ENCODE measurements at places on chromosomes 7 and 10.

DNA sequence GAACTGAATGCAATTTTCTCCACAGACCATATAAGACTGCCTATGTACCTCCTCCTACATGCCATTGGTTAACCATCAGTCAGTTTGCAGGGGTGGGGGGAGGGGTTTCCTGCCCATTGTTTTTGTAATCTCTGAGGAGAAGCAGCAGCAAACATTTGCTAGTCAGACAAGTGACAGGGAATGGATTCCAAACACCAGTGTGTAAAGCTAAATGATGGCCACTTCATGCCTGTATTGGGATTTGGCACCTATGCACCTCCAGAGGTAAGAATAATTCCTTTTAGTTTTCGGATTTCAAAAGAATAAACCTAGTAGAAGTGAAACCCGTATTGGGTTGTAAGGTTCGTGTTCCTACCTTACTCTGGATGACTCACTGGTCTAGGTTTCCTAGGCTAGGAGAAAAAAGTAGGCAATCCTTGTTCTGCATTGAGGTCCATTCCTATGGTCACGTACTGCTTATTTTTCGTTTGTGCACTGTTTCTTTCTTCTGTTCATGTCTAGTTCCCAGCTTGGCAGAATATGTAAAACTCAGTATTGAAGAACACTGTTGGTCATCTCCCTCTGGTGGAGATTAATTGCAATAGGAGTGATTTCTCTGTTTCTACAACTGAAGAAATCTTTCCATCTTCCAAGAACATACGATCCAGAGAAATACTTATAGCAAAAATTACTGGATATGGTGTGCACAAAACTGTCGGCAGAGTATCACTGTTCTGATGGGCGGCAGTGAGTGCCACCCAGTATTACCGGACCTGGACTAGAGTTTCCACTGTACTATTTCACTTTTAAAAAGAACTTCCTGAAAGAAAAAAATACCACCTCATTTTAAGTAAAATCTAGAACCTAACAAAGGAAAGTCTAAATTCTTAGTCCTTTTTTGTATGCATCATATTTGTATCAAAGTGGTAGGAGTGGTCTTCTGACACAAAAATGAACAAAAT lies at the start of gene AKR1C3:
Gene AKR1C3 (plus strand): TSS at position 150 of the 941 bp plus-strand sequence. CDS start 31 bp downstream, at position 181.
- no peak for DNase-seq

DNA sequence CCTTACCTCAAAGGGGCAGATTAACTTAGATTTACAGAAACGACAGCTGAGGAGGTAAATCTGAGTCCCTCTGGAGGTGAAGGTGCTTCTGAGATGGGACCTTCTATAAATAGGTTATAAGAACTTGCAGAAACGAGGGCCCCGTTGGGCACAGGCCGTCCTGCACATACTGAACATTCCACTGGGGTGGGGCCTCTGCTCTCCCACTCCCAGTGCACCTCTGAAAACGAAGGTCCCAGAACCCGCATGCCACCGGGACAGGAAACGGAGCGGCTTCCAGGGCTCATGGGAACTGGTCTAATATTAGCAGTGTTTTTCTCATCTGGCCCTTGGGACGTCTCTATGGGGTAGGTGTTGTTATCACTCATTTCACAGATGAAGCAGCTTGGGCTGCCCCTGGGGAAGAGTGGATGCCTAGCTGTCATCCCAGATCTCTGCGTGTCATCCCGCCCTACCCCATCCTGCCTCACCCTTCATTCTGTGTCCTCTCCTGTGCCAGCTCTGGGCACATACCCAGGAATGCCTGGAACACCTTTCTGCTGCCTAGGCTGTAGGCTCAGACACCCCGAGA lies 19.6 kb downstream of the C10orf62 start:
- DNase-seq: no peak

DNA sequence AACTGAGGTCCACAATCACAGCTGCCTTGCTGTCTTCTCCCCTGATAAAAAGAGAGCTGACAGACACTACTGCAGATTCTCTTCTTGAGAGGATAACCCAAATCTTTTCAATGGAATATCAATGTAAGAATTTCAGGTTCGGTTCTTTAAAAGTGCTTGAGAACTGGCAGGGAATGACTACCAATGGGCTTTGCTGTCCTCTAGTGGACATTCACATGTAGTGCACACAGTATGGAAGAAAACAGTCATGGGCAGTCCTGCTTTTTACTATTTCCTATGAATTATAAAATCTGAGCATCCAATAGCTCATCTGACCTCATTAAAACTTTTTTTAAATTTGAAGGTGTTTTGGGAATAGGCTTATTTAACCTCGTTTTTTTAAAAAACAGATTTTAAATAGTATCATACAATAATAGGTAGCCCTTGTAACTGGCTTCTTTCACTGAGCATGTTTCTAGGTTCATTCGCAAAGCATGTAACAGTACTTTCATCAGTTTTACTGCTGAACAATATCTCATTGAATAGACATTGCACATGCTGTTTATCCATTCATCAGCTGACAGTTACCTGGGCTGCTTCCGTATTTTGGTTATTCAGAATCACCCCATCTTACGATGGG lies 18.3 kb downstream of the FZD9 start:
- no peak for DNase-seq

DNA sequence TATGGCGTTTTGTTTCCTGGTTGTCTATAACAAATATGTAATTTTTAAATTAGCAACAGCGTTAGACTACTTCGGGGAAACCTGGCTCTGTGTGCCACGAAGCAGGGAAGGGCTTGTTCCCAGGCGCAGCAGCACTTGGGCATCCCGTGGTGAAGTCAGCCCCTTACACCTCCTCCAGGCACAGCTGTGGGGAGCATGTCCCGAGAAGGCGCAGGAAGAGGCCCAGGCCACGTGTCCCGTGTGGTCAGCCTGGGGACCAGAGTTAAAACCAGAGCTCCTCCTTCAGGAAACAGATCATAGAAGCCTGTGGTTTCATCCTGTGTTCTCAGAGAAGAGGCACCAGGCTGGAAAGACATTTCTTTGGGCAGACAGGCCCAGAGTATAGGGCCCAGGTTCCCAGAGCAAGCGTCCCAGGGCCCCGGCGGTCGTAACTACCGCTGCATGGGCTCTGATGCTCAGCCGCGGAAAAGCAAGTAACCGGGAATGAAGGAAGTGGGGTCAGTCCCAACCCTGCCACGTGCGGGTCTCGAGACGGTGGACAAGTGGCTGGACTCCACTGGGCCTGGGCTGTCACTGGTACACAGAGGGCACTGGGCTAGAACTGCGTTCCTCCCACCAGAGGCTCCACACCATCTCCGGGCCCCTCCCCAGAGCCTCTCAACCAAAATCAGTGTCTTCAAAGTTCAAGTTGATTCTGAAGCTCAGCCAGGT lies 7.1 kb downstream of the NUDT1 start:
- DNase-seq: peak; percentile 67

- peak; percentile 63 for DNase-seq
Measured at GRCh38 chr7:141533149-141533949, 17.9 kb upstream of the AGK start.

DNA sequence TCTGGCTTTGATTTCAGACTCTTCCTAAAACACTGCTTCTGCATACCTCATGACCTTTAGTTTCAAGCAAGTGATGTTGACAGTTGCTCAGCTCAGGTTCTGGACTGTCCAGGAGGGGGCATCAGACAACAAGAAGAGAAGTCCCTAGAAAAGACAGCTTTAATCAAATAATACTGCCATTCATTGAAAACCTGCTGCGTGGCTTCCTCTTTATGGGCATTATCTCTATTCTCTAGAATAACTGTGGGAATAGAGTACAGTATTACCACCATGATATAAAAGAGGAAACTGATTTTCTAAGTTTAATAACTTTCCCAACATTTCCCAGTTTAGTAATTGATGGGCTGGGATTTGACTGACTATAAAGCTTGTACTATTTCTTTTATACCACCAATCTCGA lies 170.4 kb downstream of the SNX13 start:
- DNase-seq: peak; percentile 63

GRCh38 chr10:111007486-111007885 lies 69.3 kb upstream of the ADRA2A start:
- DNase-seq: no peak

GRCh38 chr10:9636216-9636615 lies 1381.5 kb upstream of the CELF2 start:
- no peak for DNase-seq

DNA sequence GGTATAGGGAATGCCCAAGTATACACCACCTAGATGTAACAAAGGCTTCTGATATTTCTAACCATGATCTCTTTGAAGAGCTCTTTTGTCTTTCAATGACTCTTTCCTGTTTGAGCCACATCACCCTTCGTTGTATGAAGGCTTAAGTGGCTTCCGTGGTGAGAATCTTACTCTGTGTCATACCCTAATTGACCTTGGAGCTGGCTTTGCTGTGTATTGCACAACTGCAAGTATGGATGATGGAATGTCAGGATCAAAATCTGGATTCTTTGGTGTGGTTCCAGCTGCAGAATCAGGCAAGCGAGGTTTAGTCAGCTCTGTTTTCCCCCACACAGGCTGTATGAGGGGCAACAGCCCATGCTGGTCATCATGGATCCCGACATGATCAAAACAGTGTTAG lies 16.0 kb downstream of the CYP3A43 start:
- no peak for DNase-seq

DNA sequence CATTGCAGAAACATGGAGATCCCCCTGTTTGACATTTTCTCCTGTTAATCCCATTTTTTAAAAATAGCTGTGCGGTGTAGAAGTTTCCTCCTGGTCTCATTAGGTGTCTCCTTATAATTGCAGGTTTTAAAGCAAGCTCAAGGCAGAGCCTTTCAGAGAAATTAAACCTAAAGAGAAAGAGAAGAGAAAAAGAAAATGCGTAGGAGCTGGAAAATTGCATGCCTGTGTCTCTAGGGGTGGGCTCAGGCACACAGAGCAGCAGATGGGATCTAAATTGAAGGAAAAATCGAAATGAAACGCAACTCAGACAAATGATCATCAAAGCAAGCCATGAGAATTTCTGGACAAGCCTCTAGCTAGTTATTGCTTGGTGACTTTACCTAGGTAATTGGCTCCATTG lies 40.1 kb downstream of the GPR26 start:
- no peak for DNase-seq

DNA sequence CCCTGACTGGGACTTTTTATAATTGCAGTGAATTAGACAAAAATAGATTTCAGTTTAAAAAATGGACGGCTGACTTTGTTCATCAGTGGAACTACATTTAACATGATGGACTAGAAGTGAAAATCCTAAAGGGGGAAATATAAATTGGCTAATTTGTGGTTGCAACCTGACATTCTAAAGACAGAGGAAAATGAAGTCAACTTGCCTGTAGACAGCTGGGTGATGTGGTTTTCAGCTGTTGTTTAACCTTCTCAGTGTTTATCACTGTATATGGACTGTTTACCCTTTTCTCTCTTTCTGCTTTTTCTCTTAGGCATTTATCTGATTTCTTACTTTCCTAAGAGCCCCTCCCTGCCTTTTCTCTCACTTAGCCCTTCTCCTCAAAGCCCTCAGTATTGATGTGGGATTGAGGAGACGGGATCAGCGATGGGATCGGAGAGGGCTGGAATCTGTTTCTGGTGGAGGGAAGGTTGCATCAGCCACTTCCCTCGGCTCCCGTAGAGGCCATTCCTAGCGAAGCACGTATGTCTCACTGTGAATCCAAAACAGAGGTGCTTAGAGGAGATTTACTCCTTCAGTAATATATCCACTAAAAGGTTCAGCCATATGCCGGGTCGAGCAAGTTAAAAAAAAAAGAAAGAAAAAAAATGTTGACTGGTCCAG lies 109.0 kb upstream of the KLF6 start:
- DNase-seq: no peak

- DNase-seq: no peak
Measured at GRCh38 chr7:157426463-157427301, 89.9 kb downstream of the DNAJB6 start.

GRCh38 chr10:82922046-82922445 lies 1047.1 kb downstream of the NRG3 start:
- DNase-seq: no peak

- DNase-seq: no peak
Measured at GRCh38 chr10:100020142-100020885, 10.6 kb upstream of the DNMBP start.

GRCh38 chr7:158018971-158019645 lies 568.5 kb downstream of the PTPRN2 start:
- DNase-seq: no peak

- no peak for DNase-seq
Measured at GRCh38 chr7:113209449-113210203, 91.3 kb upstream of the SMIM30 start.

Data from ureter (tissue), 1 donor.